NCI-H2081 (cell line): ENCODE measurements at places on chromosomes 3 and 15.

DNA sequence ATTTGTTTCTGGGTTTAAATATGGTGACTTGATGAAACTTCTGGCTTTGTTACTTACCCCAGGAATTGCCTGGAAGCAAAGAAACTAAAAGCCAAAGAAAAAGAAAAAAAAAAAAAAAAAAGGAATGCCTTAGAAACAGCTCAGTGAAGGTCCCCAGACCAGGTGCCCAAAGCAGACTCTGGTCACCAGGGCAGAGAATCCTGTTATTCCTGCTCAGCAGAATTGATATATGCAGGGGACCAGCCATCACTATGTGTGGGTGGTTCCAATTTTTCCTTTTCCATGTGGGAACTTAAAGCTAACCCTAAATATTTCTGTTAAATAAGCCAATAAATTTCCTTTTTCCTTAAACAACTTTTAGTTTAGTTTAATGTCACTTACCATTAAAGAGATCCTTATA is 100.8 kb upstream of the TPRG1 start:
- DNase-seq: no peak

DNA sequence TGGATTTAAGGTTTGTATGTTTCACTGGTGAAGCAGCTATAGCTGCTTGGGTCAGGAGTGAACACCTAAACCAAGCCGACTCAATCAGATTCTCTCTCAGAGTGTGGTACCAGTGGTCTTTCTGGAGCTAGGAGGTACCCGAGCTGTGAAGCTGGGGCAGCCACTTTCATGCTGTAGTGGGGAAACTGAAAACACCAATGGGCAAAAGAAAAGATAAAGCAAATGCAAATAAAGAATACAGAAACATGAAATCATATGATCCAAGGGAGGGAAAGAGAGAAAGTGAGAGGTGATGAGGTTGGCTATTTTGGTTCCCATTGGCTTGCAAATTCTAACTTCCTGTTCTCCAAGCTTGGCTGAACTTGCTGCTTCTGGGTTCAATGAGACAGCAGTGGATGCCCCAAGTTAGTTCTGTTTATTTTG is 212.3 kb upstream of the CFAP20DC start:
- no peak for DNase-seq

GRCh38 chr3:137219801-137220445 is 262.1 kb downstream of the IL20RB start:
- DNase-seq: no peak

DNA sequence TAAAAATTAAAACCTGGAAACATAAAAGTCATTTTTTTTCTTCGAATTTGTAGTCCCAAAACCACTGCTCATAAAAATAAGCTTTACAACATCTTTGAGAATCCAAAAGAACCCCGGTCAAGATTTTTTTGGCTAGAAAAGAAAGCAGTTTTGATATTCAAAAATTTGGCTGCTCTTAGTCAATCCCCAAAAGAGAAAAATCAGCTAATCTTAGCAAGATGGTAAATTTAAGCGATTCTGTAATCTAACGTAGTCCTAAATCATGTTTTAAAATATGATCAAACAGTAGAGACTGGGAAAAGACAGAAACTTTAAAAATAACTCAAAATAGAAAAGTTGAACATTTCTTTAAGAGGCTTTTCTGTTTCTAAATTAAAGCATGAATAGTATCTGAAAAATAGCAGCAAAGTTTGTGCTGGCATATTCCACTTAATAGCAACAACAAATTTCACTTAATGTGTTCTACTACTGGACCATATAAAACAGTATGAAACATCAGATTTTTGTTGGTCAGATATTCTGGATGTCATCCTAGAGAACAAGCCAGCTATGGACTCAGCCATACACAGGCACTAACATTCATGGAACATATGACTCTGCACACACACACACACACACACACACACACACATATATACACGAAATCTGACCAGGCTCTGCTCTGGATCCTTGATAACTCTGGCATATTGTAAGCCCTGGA is 19.1 kb upstream of the NR2F2 start:
- DNase-seq: no peak

GRCh38 chr3:140715035-140715434 is 37.2 kb downstream of the TRIM42 start:
- no peak for DNase-seq

GRCh38 chr3:30776186-30776815 is 118.2 kb downstream of the GADL1 start:
- no peak for DNase-seq

- DNase-seq: no peak
Measured at GRCh38 chr3:118765636-118766305, 268.9 kb downstream of the IGSF11 start.

DNA sequence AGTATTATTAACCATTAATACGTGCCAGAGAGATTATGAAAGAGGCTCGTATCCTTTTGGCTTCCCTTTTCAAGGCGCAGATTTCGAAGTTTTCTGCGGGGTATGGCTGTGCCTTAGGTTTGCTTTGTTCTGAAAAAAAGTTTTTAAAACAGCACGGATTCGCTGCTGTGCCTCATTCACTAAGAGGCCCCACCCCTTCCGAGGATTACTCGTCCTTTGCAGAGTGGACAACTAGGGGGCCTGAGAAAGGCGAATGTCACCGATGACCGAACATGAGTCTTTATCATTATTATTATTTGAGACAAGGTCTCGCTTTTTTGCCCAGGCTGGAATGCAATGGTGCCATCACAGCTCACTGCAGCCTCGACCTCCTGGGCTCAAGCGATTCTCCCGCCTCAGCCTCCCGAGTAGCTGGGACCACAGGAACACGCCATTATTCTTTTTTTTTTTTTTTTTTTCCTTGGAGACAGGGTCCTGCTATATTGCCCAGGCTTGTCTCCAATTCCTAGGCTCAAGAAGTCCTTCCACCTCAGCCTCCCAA is 684 bp upstream of the RPS27L start:
- DNase-seq: no peak

GRCh38 chr15:101244889-101245668 is 6.8 kb downstream of the CHSY1 start:
- no peak for DNase-seq

DNA sequence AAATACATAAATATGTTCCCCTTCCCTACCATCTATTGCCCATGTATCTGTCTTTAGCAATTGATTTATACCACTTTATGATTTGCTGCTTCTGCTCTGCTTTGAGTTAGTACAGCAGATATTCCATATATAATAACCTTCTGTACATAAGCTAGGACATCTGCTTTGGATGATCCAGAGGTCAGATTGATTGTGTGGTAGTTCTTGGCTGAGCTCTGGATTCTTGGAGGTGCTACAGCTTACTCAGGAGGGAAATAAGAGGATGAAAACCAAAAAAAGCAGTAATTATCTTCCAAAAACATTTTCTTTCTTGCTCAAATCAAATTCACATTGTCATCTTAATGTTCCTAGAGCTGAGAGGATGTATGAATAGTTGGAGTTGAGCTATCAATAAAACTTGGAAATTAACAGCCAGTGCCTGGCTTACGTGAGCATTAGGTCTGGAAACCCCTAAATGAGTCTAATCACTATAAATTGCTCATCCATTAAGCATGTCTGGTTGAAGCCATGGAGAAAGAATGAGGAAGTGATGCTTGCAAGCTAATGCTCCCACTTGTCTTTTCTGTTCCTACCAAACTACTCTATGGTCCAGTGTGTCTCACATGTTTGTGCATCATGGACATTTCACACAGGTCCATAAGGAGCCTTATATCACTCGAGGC is 36.3 kb upstream of the TMEM42 start:
- DNase-seq: no peak

DNA sequence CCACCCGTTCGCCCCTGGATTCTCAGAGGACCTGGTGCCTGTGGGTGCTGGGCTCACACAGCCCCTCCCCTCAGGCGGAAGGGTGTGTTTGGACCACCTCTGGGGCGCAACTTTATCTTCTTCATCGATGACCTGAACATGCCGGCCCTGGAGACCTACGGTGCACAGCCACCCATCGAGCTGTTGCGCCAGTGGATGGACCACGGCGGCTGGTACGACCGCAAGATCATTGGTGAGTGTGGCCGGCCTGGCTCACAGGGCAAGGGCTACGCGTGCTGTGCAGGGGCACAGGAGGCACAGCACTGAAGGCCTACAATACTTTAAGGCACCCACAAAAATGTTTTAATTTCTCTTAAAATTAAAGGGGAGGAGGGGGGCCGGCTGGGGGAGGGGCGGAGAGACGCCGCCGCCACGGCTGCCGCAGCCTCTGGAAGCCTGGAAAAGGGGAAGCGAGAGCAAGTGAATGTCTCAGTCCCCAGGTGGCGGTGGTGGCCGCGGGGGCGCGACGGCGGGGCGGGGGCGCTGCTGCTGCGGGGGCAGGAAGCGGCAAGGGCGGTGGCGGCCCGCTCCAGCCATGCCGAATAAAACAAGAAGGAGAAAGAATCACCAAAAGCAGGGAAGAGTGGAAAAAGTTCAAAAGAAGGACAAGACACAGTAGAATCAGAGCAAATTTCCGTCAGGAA is 56.8 kb downstream of the DNAH1 start:
- DNase-seq: no peak

DNA sequence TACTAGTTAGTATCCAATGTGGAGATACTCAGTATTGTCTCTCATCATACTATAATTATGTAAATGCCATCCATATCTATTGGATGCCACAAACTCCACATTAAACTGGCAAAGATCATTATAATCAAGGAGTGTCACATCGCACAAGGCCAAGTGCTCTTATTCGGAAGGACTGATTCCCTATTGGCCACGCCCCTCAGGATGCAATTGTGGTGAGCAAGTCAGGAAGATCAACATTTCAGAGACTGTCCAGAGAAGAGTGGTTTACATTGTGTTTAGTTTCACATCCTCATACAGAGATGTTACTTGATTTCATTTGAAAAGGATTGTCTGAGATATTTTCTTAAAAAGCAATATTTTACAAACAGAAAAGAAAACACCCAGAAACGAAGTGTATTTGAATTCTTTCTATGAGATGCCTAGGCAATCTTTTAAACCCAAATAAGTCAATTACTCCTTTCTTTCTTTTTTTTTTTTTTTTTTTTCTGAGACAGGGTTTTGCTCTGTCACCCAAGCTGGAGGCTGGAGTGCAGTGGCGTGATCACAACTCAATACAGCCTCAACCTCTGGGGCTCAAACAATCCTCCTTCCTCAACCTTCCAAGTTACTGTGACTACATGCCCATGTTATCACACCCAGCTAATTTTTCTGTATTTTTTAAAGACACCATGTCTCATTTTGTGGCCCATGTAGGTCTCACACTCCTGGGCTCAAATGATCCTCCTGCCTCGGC is 369.1 kb downstream of the RBMS3 start:
- DNase-seq: no peak

GRCh38 chr3:194661374-194661773 is 10.6 kb downstream of the LSG1 start:
- DNase-seq: no peak

DNA sequence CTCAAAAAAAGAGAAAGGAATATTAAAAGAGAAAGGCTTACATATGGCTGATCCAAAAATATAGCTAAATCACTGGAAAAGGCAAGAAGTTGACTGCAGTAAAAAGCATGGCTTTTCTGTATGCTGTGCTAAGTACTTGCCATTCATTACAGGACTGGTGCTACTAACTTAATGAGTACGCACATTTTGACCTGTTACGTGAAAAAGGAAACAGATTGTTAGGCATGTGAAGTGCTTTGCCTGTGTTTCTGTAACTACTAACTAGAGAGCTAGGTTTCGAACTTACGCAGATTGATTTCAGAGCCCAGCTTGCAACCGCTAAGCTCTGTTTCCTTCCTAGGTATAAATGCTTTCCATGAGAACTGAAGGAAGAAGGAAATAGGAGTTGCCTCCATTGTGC is 2.8 kb downstream of the TRNT1 start:
- no peak for DNase-seq

- DNase-seq: no peak
Measured at GRCh38 chr15:80076321-80077318, 17.1 kb downstream of the ZFAND6 start.

DNA sequence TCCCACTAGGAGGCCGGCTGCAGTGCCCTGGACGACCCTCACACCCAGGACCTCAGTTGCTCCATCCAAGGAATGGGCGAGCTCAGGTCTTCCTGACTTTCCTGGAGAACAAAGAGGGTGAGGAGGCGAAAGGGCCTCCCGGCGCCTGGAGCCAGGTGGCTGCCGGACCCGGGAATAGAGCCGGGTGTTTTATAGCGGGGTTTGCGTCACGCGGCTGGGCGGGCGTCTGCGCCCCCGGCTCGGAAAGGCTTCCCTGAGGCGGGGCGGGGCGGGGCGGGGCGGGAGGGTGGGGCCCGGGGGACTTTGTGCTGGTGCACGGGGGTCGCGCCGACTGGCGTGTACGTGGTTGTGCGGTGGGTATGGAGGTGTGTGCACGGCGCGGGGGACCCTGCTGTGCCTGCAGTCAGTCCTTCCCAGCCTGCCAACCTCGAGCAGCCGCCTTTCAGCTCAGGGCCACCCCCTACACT is 4.6 kb upstream of the PRKCD start:
- DNase-seq: no peak
